Smooth muscle cell of the brain vasculature (primary cell): ENCODE measurements at places on chromosomes 7 and 10.

DNA sequence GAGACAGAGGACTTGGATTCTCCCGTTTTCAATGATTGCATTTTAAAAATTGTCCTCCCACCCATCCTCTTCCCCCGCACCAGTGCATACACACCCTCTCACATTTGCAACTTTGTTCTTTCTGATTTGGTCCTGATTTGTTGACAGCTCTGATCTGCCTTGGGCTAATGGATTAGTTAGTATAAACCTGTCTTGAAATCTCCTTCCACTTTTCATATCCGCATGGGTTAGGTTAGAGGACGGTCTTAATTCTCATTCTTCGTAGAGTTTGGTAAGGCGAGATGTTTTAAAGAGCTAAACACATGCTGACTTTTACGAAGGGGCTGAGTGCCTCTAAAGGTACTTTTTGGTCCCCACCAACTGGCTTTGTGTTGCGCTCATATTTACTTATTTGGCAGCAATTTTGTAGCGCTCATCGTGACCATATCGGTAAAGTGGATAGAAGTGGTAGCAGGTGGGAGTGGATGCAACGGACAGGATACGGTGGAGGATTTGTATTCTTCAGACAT lies 1.1 kb downstream of the AHR start:
- DNase-seq = no peak

DNA sequence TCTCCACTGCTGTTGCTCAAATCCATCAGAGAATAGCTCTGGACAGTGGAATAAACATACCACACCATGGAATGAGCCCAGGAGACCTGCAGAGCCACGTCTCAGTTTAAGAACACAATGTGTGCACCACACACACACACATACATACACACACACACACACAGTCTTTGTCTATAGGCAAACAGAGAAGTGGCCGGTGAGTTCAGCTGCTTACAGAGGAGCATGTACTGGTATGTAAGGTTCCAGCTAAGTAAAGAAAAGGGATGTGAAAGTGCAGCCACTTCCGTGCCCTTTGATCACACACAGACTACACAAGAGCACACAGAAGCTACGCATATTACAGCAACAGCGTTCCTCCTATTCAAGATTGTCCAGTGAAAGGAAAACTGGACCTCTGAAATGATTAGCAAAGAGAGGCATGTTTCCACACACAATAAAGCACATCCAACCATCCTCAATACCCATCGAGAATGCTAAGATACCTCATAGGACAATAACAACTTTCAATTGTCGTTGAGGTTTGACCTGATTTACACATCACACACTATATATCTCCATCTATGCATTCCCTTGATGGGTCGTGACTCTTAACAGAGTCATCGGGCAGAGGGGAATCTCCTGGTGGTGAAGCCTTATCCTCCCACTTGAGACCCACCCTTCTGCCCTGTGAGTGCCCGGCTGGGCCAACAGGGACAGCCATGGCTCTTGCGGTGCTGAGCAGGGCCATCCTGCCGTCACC lies 23.6 kb downstream of the SLC35B4 start:
- no peak for DNase-seq

DNA sequence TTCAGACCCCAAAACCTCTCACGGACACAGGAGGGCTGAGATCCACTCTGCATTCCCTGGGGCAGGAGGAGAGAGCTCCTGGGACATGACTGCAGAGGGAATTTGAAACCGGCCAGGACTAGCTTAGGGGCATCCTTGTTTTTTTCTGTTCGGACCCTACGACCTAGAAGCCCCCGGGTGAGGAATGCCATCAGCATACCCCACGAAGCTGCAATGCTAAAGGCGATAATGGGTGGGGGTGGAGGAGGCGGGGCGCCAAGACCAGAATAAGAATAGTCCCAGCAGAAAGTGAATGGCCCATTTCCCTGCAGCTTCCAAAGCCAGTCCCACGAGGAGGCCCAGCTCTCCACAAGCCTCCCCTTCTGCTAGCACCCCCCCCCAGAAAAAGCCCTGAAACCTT lies 4.0 kb downstream of the PDGFA start:
- no peak for DNase-seq

- DNase-seq = no peak
These were observed 21.6 kb downstream of the CHN2 start for GRCh38 chr7:29216128-29216527.
